T-cell (primary cell): ENCODE measurements at places on chromosomes 6 and 20.

DNA sequence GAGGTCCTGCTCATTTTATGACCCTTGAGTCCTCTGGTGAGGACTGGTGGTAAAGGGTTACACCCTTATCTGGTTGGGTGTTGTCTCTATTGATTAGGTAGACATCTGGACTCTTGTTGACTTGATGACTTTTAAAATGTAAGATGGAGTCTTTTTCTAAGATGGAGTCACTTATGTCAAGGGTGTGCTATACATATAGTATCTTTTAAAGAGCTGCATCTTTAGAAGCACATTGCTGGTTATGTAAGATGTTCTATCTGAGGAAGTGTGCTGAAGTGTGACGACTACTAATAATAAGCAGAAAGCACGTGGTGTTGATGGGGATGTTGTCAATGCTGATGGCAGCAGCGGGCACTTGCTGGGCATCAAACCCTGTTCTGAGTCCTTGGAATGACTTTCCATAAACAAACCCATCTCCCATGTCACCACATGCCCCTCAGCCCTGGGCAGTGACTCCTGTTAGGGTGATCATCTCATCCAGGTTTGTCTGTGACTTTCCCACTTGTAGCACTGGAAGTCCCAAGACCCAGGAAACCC, 229.6 kb downstream of the EYA2 start:
- DNase-seq = no peak

DNA sequence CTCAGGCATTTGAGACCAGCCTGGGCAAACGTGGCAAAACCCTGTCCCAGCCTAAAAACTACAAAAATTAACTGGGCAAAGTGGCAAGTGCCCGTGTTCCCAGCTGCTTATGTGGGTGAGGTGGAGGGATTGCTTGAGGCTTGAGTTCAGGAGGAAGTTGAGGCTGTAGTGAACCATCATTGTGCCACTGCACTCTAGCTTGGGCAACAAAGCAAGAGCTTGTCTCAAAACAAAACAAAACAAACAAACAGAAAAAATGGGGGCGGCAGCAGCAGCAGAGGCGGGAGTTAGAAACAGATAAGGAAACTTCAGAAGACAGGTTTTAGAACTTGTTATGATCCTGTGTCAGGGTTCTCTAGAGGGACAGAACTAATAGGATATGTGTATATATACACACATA, 49.0 kb downstream of the SCAF8 start:
- DNase-seq = no peak

- no peak for DNase-seq
These were observed 13.4 kb upstream of the SMIM8 start for GRCh38 chr6:87308970-87309369.

DNA sequence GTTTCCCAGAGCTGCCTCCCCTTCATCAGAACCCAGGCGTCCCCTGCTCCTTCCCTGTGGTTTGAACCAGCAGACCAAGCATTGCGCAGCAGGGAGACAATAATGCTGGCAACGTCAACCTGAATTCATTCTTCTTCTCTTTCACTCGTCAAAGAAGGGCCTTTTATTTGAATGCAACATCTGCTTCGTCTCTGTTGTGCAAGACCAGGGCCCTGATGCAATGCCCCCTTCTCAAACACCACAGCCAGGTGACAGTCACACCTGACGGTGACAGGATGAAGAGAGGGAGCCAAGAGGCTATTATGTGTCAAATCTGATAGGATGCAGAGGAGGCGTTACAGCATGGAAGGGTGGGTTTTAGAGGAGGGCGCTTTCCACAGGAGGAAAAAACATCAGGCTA, 8.0 kb downstream of the INSM1 start:
- no peak for DNase-seq
